ENCODE measurements at places on chromosomes 12 and 14.

DNA sequence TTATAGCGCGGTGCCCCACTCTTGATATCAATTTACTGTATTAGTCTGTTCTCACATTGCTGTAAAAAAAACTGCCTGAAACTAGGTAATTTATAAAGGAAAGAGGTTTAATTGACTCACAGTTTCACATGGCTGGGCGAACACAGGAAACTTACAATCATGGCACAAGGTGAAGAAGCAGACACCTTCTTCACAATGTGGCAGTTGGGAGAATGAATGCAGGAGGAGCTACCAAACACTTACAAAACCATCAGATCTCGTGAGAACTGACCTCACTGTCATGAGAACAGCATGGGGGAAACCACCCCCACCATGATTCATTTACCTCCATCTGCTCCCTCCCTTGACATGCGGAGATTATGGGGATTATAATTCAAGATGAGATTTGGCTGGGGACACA lies 42.3 kb downstream of the FBXO34 start:
- no peak for DNase-seq

GRCh38 chr14:19729763-19730162 lies 13.6 kb upstream of the OR4Q3 start:
- no peak for DNase-seq

GRCh38 chr14:93745603-93746273 lies 42.5 kb downstream of the PRIMA1 start:
- DNase-seq, result no peak

GRCh38 chr14:22613736-22614239 lies 15.7 kb downstream of the ABHD4 start:
- DNase-seq, result no peak

DNA sequence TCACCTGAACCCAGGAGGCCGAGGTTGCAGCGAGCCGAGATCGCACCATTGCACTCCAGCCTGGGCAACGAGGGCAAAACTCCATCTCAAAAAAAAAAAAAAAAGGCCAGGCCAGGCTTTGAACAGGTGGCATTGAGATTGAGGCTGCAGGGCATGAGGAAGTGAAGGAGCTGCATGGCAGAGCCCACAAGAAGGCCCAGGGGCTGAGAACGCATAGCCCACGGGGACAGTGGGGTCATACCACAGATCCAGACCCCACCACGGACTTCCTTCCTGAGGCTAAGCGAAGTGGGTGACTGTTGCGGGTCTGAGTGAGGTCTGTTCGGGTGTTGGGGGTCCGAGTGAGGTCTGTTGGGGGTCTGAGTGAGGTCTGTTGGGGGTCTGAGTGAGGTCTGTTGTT lies 7.8 kb downstream of the JAG2 start:
- DNase-seq, result no peak

DNA sequence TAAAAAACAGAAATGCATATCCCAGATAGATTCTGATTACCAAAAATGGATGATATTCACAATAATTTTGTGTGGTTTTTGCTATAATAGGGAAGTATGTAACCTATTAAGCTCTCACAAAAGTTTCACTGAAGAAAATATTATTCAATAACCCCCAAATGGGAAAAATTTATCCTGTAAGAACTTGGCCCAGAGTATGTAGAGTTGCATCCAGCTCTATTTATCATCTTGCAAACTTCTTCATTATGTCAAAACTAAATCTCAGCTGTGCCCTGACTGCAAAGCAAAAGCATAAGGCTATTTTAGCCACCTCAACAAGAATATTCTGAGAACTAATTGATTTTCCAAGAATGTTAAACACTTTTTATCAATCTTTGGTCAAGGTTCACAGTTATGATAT lies 199.2 kb downstream of the PAX9 start:
- DNase-seq, result no peak

DNA sequence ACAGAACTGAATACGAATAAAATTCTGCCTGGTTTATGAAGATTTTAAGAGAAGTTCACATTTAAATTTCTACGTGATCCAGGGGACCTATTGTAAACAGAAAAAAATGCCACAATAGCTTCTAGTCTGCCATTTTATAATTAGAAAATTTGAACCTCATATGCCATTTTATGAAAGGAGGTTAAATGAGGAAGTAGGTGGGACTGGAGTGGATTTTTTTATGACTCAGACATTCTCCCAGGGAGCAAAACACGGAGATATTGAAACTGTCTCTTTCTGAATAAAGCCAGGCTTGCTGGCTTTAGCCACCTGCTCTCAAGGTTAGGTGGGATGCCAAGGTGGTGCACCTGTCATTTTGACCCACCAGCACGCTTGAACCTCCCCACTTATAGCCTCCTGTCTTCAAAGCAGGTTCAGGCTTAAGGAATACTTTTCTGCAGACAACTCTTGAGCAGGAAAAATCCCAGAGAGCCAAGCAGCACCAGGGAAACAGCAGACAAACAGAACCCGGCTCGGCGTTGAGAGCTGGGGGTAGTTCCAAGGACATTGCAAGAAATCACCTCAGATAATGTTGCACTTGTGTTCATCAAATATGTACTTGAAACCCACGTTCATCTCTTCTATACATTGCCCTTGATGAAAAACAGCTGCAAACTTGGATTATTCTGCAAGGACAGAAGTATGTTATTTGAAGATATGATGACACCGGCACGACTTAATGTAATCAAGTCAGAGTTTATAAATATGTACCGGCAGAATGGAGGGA lies 203.7 kb downstream of the PPM1H start:
- peak; percentile 46 for DNase-seq

GRCh38 chr12:114789821-114790220 lies 105.8 kb upstream of the TBX3 start:
- DNase-seq, result no peak

DNA sequence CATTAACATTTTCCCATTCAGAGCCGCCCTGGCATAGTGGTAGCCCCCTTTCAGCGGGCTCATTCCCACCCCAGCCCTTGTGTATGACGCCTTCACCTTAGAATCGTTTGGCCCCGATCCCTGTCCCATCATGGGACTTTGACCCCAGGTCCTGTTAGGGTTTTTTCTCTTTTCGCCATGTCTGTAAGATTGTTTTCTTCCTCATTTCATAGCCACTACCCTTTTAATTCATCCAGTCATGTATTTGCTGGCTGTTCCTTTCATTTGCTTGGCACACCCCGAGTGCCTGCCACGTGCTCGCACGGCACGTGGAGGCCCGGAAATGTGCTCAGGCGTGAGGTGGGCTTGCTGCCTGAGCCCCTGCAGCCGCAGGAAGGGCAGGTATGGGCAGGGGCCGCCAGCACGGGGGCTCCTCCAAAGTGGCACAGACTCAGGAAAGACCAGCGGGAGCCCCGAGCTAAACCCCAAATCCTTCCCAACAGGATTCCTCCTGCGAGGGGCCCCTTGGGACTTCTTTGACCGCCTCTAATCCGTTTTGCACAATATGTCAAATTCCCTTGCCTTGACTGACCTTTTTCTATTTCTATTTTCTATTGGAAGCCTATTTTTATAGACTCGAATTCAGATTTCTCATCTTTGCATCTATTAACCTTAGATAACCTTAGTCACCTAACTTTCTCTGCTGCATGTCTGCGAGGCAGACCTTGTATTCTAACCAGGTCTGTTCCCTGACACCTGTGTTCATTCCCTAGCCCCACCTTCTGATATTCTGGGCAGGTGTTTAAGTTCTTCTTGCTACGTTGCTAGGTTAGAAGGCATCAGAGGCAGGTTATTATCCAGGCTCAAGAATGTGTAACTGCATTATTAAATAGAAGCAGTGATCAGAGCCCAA lies 114.8 kb downstream of the EML1 start:
- no peak for DNase-seq

GRCh38 chr14:23603103-23603502 lies 24.5 kb upstream of the JPH4 start:
- DNase-seq, result no peak

DNA sequence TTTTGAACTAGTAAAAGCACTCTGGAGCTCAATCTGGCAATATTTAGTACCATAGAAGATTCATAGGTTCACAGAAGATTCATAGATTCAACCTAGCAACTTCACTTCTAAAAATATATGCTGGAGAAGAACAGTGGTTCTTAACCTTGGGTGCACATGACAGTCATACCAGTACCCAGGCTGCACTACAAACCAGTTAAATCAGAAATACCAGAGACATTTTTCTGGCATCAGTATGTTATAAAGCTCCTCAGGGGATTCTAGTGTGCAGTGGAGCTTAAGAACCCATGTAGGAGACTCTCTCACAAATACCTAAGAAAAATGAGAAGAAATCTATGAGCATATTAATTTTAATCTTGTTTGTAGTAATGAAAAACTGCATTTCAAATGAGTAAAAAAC lies 46.6 kb downstream of the CNTN1 start:
- DNase-seq, result no peak

- no peak for DNase-seq
Observed at GRCh38 chr14:104135904-104136471, 2.4 kb upstream of the KIF26A start.

DNA sequence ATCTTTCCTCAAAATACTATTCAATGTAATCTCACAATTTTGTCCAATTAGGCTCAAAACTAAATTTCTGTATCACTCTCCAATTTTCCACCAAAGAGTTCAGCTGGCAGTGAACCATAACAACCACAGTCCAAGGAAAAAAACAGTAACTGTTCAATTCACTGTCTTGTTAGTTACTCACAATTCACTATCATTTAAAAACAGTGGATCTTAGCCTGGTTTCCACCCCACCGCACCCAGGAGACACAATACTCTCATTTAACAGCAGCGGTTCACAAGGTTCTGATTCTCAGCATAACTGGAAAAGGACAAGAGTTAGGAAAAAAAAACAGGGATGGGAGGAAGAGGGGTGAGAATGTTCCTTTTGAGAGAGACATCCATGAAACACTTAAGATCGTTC lies 40.5 kb downstream of the MED13L start:
- DNase-seq, result no peak

DNA sequence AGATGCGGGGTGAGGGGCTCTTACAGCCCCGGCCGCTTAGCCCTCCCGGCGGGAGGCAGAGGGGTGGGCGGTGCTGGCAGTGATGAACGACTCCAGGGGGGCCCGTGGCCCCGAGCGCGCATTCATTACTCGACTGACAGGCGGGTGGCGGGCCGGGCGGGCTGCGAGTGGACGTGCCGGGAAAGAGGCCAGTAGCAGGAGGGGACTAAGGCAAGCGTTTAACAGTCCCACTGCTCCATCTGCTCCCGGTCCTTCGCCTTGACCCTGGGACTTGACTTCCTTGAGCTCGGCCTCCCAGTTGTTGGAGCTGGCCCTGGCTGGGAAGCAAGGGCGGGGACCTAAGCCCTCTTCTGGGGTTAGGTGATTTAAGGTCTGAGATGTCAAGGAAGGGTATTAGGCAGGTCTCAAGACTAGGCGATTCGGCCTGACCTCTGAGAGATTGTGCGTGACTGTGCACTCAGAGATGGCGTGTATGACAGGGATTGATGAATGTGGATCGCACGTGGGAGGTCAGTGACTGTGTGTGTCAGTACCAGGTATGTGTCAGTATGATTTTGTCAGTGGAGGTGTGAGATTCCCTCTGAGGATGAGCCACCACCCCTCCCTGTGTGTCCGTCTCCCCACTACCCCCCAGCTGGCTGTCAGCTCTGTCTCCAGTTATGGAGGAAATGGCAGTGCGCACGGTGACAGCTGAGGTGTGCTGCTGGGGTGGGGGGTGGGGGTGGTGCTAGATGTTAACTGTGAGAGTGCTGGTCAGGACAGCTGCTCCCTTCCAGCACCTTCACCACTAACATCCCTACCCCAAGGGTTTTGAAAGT lies 3.6 kb upstream of the DNAJC22 start:
- peak; percentile 52 for DNase-seq

- DNase-seq, result peak; percentile 79
Observed at GRCh38 chr12:121712461-121713256, at the start of gene TMEM120B. Gene TMEM120B (plus strand): TSS chr12:121712752. CDS start chr12:121712896, 144 bp downstream.

DNA sequence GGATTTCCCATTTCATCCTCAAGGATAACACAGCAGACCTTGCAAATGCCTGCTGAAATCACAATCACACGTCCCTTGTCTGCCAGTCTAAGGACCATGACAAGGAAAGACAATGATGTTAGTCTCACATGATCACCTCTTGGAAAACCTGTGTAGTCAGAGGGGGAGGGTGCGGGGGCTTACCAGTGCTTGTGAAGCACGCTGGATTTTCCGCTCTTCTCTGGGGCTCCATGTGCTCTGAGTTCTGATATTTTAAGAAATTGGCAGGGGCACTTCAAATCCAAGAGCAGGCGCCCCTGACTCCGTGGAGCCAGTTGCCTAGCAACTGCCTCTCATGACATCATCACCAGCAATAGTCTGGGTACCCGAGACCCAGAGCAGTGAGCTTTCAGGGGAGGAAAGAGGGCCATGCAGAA lies 200.9 kb upstream of the C14orf180 start:
- DNase-seq, result no peak

- DNase-seq, result peak; percentile 96
Observed at GRCh38 chr12:104219908-104220404, 4.4 kb downstream of the TXNRD1 start.

DNA sequence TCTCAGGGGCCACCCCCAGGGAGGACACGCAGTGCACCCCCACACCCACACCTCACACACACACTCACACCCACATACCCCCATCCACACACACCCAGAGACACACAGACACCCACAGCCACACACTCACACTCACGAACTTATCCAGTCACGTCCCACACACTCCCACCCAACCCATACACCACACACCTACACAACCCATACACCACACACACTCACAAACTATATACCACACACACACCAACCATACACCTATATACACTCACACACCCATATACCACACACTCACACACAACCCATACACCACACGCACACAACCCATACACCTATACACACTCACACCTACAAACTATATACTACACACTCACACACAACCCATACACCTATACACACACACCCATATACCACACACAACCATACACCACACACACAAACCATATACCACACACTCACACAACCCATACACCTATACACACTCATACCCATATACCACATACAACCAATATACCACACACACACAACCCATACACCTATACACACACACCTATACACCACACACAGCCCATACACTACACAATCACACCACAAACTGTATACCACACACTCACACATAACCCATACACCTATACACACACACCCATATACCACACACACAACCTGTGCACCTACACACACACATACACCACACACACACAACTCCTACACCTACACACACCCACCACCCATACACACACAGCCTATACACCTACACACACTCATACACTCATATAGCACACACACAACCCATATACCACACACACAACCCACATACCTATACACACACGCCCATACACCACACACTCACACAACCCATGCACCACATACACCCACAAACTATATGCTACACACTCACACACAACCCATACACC lies 42.7 kb downstream of the TMEM121 start:
- DNase-seq, result no peak

DNA sequence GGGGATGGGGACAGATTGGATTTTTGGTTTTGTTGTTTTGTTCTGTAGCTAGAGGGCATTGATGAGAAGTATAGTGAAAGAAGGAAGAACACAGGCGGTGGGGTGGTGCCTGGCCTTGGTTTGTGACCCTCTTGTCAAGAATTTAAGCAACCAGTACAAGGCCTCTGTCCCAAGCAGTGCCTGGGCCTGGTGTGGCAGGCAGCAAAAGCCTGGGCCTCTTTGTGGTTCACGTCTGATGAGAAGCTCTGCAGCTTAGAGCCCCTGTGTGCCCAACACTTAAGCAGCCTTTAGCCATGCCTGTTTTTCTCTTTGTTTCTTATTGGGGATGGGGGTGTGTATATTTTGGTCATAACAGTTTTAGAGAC lies 98.0 kb downstream of the PPP2R5C start:
- DNase-seq, result no peak

Data from epithelial cell of esophagus (primary cell).